ENCODE measurements at places on chromosomes 3 and 15.

GRCh38 chr3:62255758-62256157 lies 117.6 kb downstream of the FEZF2 start:
- no peak for DNase-seq

GRCh38 chr3:66163222-66163621 lies 57.6 kb upstream of the SLC25A26 start:
- no peak for DNase-seq

DNA sequence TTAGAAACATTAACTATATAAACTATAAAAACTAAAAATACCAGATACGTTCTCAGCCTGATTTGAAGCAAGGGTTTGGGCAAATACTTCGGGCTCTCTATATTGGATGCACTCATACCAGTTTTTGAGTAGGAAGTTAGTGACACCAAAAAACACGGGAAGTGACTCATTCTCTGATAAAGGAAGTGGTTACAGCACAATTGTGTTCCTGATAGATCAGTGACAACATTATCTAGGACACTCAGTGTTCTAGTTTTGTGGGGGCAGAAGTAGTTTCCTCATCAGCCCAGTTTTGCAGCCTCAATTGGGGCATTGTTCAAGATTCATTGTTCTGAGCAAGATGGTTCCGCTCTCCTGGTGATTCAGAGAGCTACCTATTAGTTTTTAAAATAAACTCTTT lies 469.6 kb upstream of the DPPA4 start:
- no peak for DNase-seq

DNA sequence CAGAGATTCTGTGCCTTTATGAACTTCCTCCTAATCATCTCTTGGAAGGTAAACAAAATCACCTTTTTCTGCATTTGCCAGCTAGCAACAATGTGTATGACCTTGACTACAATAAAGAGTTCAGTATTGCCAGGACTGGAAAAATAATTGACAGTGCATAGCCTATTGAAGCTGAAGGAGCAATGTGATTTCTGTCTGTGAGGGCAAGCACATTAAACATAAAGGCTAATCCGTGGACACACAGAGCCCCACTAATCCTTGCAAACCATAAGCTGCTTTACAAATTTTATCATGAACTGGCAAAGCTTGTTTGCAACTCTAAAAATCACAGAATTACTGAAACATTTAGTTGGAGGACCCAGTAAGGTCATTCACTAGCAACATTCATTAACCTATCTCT lies 563.8 kb downstream of the PYDC2 start:
- DNase-seq: no peak

- no peak for DNase-seq
Observed at GRCh38 chr3:124035463-124036121, 43.7 kb upstream of the ROPN1 start.

DNA sequence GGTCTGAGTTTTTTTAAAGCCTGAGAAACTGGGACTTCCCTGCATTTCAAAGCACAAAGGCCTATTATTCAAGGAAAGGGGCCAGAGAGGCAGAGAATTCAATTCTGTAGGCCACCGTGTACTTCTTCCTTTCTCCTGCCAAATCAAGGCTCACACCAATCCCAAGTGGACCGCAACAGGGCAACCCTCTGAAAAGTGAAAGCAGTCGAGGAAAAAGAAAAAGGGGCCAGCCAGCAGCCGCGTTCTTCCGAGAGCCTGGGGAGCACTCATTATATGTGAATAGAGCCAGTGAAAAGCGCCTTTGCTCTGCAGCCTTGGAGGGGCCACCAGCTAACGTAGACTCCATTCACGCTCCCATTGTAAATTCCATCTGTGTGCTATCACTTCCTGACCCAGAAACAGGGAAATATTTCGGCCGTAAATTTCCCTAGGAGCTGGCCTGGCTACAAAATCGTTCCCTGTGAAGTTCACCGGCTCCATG lies 45.9 kb upstream of the THUMPD3 start:
- DNase-seq: peak; percentile 5

DNA sequence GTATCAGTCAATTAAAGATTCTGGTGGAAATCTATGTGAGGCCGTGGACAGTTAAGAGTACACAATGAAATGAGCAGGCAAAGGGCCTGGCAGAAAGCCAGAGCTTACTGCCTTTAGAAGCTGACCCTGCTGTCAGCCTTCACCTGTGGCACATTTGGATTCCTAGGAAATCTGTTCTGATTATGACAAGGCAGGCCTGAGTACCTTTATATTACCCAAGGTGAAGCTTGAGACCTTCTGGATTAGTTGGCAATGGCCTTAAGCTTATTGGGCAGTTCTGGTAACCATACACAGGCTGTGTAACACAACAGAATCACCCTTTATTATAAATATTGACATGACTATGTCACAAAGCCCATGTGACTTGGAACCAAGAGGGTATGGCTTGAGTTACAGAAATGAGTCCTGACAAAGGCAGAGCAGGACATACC lies 43.2 kb downstream of the NBEAL2 start:
- no peak for DNase-seq

DNA sequence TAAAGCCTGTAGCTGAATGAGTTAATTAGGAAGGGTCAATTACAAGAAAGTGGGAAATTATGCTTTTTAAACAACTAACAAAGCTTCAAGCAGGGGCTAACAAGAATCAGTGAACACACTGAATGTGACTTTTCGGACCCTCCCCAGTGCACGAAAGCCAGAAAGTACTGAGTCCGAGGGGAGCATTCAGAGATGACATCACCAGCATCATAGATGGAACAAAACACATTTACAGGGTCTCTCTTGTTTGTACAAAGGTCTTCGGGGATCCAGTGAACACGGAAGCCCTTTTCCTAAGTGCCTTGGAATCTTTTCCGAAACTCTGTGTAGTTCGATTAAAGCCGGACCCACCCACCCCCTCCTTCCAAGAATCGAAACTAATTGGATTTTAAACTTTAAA lies 829 bp downstream of the DCP1A start:
- no peak for DNase-seq

GRCh38 chr3:194367992-194368841 lies 1.3 kb downstream of the LRRC15 start:
- DNase-seq: no peak

Data from RWPE1 (cell line).